ENCODE measurements at places on chromosomes 5 and 9.

GRCh38 chr9:4442806-4443205, 47.5 kb upstream of the SLC1A1 start:
- DNase-seq = no peak

DNA sequence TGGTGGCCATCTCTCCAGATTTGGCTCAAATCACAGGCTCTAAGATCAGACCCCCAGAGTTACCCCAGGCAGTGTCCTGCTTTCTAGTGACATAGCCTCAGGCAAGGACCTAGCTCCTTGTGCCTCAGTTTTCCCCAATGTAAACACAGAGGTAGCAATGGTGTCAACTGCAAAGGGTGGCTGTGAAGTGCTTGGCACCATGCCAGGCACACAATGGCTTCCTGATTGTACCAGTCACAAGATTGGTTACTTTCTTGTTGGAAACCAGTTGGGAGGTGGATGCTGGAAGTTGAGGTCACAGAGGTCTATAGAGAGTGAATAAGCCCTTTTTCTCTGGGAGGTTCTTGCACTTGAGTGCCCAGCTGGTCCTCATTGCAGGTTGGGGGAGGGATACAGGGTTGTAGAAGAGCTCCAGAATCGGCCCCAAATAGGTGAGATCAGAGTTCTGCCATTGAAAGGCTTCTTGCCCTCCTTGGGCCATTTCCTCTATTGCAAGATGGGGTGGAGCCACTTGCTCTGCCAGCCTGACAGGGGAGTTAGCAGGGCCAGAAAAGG, 2.3 kb downstream of the STKLD1 start:
- no peak for DNase-seq

DNA sequence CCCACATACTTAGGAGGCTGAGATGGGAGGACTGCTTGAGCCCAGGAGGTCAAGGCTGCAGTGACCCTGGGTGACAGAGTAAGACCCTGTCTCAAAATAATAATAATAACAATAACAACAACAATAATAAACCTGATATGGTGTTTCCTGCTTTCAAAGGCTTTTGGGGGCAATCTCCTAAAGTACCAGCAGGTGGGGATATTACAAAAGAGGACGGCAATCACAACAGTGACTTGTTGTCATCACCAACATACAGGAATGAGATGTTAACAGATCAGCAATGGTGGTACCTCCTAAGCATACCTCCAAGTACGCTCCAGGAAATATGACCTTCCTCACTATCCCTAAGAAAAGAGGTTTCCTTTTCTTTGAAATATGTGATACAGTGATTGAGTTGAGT, 91.1 kb upstream of the RNF180 start:
- no peak for DNase-seq

GRCh38 chr5:99955006-99955405, 580.2 kb upstream of the FAM174A start:
- DNase-seq = peak; percentile 35

DNA sequence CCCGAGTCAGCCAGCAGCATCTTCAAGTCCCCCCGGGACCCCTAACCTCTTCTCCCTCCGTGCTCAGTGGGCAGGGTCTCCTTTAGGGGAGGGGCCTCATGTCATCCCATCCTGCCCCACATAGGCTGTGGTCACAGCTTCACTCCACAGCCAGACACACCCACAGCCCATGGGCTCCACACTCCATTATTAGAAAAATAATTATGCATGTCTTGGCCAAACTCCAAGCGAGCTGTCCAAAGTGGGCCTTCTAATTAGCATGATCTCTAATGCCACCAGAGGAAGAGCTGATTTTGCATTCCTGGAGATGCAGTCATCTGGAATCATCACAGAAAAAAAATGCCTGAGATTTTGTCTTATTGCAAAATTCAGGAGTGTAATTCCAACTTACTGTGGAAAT, 418.2 kb downstream of the IRX2 start:
- DNase-seq = no peak

DNA sequence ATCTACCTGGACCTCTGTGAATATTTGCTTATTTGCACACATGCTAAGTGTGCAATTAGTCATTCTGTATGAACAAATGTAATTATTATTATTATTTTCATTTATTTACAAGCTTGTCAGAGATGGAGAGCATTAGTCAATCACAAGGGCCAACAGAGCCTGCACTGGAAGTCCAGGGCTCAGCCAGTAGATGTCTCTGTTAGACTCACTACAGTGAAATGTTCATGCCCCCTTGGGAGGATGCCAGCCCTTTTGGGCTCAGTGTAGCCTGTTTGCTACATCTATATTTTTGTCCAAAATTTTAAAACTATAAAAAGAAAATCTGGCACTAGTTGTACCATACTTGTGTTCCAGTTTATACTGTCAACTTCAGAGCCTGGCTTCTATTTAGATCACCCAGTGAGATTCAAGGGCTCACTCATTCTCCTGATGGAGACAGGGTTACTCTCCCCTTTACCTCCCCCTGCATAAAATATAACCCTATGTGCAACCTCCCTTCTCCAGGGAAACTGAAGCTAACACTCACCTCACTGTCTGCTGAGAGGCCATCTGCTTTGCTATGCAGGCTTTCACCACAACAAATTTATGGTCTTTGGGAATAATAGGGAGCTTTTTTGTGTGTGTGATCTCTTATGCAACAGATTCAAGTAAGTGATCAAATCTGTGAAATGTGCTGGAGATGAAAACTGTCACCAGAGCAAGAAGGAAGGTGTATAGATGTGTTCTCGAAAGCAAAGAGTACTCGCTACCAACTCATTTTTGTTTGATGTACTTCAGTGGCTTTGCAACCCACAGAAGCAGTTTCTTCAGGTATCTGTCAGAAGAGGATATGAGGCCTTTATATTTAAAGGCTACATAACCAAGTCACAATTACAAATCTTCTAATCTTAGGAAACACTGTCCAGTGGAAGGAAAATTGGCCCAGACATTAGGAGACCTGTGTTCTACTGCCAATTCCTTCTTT, 99.9 kb upstream of the TLE4 start:
- peak; percentile 10 for DNase-seq

DNA sequence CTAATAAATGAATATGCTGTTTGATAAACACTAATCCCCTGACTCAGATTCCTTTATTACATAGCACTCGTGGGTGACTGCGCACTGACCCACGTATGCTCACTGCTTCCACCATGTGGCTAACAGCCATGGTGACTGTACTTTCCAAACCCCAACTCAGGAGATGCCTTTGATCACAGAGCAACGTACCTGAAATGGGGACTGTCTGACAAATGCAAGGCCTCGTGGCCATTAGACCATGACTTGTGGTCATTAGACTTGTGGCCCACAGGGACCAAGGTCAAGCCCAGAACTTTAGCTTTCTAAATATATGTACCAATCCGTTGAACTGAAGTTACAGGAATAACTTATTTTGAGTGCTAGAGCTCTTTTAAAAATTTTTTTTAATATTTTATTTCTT, 46.6 kb downstream of the CYFIP2 start:
- DNase-seq = peak; percentile 51

DNA sequence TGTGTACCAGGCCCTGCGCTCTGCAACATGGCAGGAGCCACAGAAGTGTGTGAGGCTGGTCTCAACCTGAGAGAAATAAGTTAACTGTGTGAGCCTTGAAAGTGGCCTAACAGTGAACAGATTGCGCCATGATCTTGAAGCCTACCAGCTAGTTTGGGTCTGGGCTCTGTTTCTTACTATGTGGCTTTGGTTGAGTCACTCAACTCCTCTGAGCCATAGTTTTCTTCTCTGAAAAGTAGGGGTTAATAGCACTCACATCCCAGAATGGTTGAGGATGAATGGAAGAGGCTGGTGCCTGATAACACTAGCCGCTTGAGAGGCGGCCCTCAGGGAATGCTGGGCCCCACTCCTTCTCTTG, 121.5 kb downstream of the RGS3 start:
- DNase-seq = no peak

All from kidney (tissue), 22 donors.